ENCODE measurements at places on chromosomes 16 and 17. TPM values are rescaled to one million over a fixed set of nuclear protein-coding genes. Genes with fewer than 3 reads are reported as not detected.

GRCh38 chr16:12573730-12574383, 229.8 kb downstream of the CPPED1 start:
- H3K4me3 ChIP-seq: no peak overlapping the region
- H3K27ac ChIP-seq: no peak overlapping the region
- DNase-seq: peak; percentile 39
- peaks cover 7% of the 10 kb centered on the region for H3K27me3 ChIP-seq
- H3K4me1 ChIP-seq: no peaks in the 10 kb centered on the region

DNA sequence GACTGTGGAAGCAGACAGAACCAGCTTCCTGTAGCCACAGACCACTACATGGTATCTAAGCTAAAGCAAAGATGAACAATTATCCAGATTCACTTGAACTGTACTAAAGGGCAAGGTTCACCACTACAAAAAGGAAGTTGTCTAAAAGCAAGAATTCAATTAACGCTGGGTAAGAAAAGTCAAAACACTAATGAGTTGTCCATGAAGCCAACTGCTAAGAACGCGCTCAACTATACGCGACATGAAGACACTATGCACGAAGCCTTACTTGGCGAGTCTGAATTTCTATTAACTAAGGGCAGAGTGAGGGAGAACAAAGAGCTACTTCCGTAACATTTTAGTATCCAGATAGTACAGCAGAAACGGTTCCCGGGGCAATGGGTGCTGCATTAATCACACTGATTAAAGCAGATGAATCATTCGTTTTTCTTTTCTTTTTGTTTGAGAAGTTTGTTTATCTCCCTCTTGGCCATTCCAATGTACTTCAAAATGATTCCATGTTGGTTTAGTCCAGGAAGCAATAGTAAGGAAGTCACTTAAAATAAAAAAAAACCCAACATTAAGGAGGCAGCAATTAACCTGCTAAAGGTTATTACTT, 2.8 kb upstream of the RPS15A start:
- H3K36me3 ChIP-seq: peaks cover 13% of the 10 kb centered on the region
- H3K27ac ChIP-seq: no peak overlapping the region
- peaks cover 9% of the 10 kb centered on the region for H3K4me1 ChIP-seq
- no peaks in the 10 kb centered on the region for H3K27me3 ChIP-seq
- no peak overlapping the region for H3K4me3 ChIP-seq
- no peak for DNase-seq

DNA sequence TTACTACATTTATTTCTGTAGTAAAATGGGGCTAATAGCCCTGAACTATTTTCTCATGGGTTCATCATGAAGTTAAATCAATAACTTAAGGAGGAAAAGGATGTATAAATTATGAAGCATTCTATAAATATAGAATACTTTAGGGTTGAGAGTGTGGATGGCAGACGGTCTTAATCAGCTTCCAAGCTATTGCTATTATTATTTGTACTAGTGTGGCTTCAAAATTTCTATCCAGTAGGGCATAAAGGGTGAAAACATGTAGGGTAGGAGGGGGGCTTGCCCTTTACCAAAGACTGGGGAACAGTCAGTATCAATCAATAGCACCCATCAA, 26.4 kb upstream of the DHX8 start:
- no peaks in the 10 kb centered on the region for H3K27me3 ChIP-seq
- H3K4me1 ChIP-seq: no peaks in the 10 kb centered on the region
- H3K36me3 ChIP-seq: no peaks in the 10 kb centered on the region
- no peak overlapping the region for H3K4me3 ChIP-seq
- peak overlapping the region; percentile 42 for H3K27ac ChIP-seq
- DNase-seq: no peak

- no peak overlapping the region for H3K4me3 ChIP-seq
- H3K4me1 ChIP-seq: peaks cover 3% of the 10 kb centered on the region
- no peak overlapping the region for H3K27ac ChIP-seq
- no peaks in the 10 kb centered on the region for H3K27me3 ChIP-seq
Observed at GRCh38 chr16:21644674-21645073, 7.7 kb downstream of the IGSF6 start.

- H3K27me3 ChIP-seq: no peaks in the 10 kb centered on the region
- H3K27ac ChIP-seq: no peak overlapping the region
- DNase-seq: no peak
- H3K4me3 ChIP-seq: no peak overlapping the region
- no peaks in the 10 kb centered on the region for H3K4me1 ChIP-seq
Observed at GRCh38 chr17:29838961-29839360, 91.1 kb downstream of the SSH2 start.

OTOP3 gene
- not detected for polyA plus RNA-seq

ZNF469 gene
- 0.67 TPM for polyA plus RNA-seq

GRCh38 chr17:5203178-5203907, 11.7 kb upstream of the ZNF594 start:
- H3K4me1 ChIP-seq: no peaks in the 10 kb centered on the region
- DNase-seq: no peak
- H3K27ac ChIP-seq: no peak overlapping the region
- H3K4me3 ChIP-seq: no peak overlapping the region
- peaks cover 3% of the 10 kb centered on the region for H3K36me3 ChIP-seq

DNA sequence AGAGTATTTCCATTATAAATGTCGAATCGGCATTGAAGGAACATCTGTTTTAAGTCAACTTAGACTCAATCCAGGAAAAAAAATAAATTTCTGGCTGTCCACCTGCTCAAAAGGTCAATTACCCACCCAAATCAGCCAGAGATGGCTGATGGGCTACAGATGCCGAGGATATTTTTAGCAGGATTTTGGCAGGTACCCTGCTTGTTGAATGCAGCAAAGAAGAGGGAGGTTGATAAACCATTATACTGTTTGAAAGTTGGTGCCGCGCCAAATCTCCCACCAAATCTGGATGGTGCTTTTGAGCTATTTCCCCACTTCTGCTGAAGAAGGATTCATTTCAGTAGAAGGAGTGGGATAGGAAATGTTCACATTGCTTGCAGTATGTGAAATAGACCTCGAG, 537.7 kb downstream of the MAF start:
- H3K4me1 ChIP-seq: peaks cover 17% of the 10 kb centered on the region
- H3K4me3 ChIP-seq: no peak overlapping the region
- no peak overlapping the region for H3K27ac ChIP-seq
- no peaks in the 10 kb centered on the region for H3K36me3 ChIP-seq

DNA sequence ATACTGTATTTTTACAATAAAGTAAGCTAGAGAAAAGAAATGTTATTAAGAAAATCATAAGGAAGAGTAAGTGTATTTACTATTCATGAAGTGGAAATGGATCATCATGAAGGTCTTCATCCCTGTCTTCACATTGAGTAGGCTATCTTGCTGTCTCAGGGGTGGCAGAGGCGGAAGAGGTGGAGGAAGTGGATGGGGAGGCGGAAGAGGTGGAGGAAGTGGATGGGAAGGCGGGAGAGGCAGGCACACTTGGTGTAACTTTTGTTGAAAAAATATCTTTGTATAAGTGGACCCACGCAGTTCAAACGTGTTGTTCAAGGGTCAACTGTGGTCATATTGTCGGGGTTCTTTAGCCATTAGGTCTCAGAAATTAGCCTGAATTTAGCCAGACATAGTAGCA, 50.2 kb downstream of the PIGL start:
- no peak overlapping the region for H3K4me3 ChIP-seq
- H3K27ac ChIP-seq: no peak overlapping the region
- no peak for DNase-seq
- H3K36me3 ChIP-seq: no peaks in the 10 kb centered on the region
- peaks cover 4% of the 10 kb centered on the region for H3K4me1 ChIP-seq
- H3K27me3 ChIP-seq: no peaks in the 10 kb centered on the region

ATP2A1 gene
- 0.53 TPM for polyA plus RNA-seq

CRHR1 gene
- not detected for polyA plus RNA-seq

- H3K4me3 ChIP-seq: no peak overlapping the region
- H3K36me3 ChIP-seq: no peaks in the 10 kb centered on the region
- DNase-seq: no peak
- H3K27me3 ChIP-seq: no peaks in the 10 kb centered on the region
Observed at GRCh38 chr17:44492706-44493272, 10.4 kb downstream of the GPATCH8 start.

TBKBP1 gene
- 12.2 TPM for polyA plus RNA-seq

DNA sequence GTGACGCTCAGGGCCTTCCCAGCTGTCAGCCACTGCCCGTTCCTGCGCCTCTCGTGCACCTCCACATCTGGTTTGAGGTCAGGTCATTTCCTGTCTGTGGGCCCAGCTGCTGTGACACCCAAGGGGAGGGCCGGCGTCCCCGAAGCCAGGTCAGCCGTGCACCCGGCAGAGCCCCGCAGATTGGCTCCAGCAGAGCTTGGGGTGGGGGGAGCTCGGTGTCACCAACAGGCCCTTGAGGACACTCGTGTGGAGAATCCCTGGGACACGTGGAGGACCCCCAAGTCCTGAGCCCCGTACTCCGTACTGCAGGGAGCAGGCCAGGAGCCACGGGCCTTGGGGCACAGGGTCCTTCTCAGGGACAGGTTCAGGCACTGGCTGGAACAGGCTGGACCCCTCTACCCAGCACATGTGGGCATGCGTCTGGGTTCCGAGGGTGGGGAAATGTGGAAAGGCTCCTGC, 4.8 kb downstream of the SPATA2L start:
- H3K36me3 ChIP-seq: peaks cover 54% of the 10 kb centered on the region
- no peaks in the 10 kb centered on the region for H3K4me1 ChIP-seq
- no peak for DNase-seq
- H3K27ac ChIP-seq: no peak overlapping the region
- H3K4me3 ChIP-seq: no peak overlapping the region

GRCh38 chr16:50548909-50549560, 839 bp downstream of the NKD1 start:
- H3K27me3 ChIP-seq: no peaks in the 10 kb centered on the region
- peak overlapping the region; percentile 55 for H3K4me3 ChIP-seq
- H3K4me1 ChIP-seq: no peaks in the 10 kb centered on the region
- no peak for DNase-seq

GRCh38 chr17:56011406-56012131, 141.7 kb upstream of the ANKFN1 start:
- H3K36me3 ChIP-seq: no peaks in the 10 kb centered on the region
- H3K27ac ChIP-seq: no peak overlapping the region
- H3K4me1 ChIP-seq: no peaks in the 10 kb centered on the region
- no peak overlapping the region for H3K4me3 ChIP-seq
- no peak for DNase-seq

GRCh38 chr16:84897911-84898377, 78.2 kb downstream of the CRISPLD2 start:
- H3K27ac ChIP-seq: peak overlapping the region; percentile 43
- no peaks in the 10 kb centered on the region for H3K27me3 ChIP-seq
- no peaks in the 10 kb centered on the region for H3K4me1 ChIP-seq
- no peak overlapping the region for H3K4me3 ChIP-seq
- DNase-seq: no peak
- no peaks in the 10 kb centered on the region for H3K36me3 ChIP-seq

UMOD gene
- polyA plus RNA-seq: not detected

GPRC5C gene
- polyA plus RNA-seq: 54.6 TPM

- no peak for DNase-seq
- H3K36me3 ChIP-seq: peaks cover 45% of the 10 kb centered on the region
- H3K4me1 ChIP-seq: no peaks in the 10 kb centered on the region
- H3K27me3 ChIP-seq: no peaks in the 10 kb centered on the region
- peak overlapping the region; percentile 55 for H3K27ac ChIP-seq
- H3K4me3 ChIP-seq: no peak overlapping the region
Observed at GRCh38 chr17:58344791-58345157, 7.2 kb downstream of the SUPT4H1 start.

DNA sequence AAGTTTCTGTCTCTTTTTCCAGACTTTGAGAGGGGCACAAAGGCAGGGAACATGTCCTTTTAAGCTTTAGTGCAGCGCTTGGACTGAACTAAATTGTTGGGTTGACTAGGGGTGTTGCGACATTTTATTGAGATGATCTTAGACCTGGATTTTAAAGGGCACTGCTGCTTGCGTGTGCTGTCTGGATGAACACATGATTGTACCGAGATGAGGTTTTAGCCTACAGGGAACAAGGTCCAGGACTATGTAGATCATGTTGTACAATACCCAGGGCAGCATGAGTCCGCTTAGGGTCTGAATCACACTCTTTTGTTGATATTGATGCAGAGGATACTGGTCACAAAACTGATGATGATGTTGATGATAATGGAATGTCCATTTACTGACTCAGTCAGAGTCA, 5.2 kb upstream of the RGS9 start:
- H3K4me3 ChIP-seq: no peak overlapping the region
- DNase-seq: no peak
- H3K36me3 ChIP-seq: no peaks in the 10 kb centered on the region
- no peak overlapping the region for H3K27ac ChIP-seq
- peaks cover 3% of the 10 kb centered on the region for H3K27me3 ChIP-seq

DNA sequence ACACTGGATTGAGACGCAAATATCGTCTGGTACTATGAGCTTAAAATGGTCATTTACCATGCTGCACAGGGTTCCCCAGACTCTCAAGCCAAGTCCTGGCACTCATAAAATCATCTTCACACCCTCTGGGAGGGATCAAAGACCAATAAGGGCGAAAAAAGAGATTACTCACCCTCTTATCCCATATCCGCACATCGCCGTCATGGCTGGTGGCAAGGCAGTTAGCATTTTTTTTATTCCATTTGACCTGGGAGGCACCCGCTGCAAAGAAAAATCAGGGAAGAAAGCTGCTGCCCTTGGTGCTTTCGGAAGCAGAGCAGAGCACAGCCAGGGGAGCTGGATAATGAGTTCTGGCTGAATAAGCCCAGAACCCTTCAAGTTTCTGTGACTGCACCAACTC, 42.4 kb downstream of the WDR59 start:
- H3K4me1 ChIP-seq: no peaks in the 10 kb centered on the region
- peaks cover 33% of the 10 kb centered on the region for H3K36me3 ChIP-seq
- DNase-seq: no peak
- H3K27me3 ChIP-seq: no peaks in the 10 kb centered on the region
- no peak overlapping the region for H3K27ac ChIP-seq

GRCh38 chr17:6868582-6868981, 37.1 kb upstream of the TEKT1 start:
- H3K4me3 ChIP-seq: no peak overlapping the region
- peaks cover 3% of the 10 kb centered on the region for H3K27me3 ChIP-seq
- no peaks in the 10 kb centered on the region for H3K36me3 ChIP-seq
- H3K27ac ChIP-seq: no peak overlapping the region

- no peaks in the 10 kb centered on the region for H3K4me1 ChIP-seq
- no peaks in the 10 kb centered on the region for H3K36me3 ChIP-seq
- no peak overlapping the region for H3K4me3 ChIP-seq
- no peak overlapping the region for H3K27ac ChIP-seq
- no peak for DNase-seq
Observed at GRCh38 chr17:72749119-72749572, 343.3 kb downstream of the SLC39A11 start.

SLC6A2 gene
- not detected for polyA plus RNA-seq

KRTAP16-1 gene
- not detected for polyA plus RNA-seq

DNA sequence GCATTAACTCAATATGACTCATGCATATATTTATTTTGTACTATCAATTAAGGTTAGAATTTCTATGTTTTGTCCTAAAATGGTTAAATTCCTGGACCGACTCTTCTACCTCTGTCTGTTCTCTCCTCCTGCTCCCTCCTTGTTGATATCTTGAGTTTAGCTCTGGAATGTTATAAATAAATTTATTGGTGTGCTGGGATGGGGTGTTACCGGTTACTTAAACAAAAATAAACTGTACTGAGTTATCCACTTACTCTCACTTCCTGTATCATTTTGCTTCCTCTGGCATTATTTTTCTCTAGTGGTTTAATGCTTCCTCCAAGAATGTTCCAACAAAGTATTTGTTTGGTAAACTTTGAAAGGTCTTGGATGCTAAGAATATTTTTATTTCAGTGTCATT, 120.1 kb downstream of the ABCA8 start:
- no peak for DNase-seq
- H3K4me3 ChIP-seq: no peak overlapping the region

GRCh38 chr16:77928096-77928495, 94.3 kb upstream of the CLEC3A start:
- no peak overlapping the region for H3K27ac ChIP-seq
- H3K36me3 ChIP-seq: no peaks in the 10 kb centered on the region
- no peak for DNase-seq
- no peaks in the 10 kb centered on the region for H3K4me1 ChIP-seq
- H3K27me3 ChIP-seq: no peaks in the 10 kb centered on the region
